Stimulated activated CD8-positive, alpha-beta memory T cell treated with anti-CD3 and anti-CD28 coated beads, Interleukin-2, amount 100 ng/mL, for 1 hour (primary cell): ENCODE measurements at places on chromosomes 7 and 10.

DNA sequence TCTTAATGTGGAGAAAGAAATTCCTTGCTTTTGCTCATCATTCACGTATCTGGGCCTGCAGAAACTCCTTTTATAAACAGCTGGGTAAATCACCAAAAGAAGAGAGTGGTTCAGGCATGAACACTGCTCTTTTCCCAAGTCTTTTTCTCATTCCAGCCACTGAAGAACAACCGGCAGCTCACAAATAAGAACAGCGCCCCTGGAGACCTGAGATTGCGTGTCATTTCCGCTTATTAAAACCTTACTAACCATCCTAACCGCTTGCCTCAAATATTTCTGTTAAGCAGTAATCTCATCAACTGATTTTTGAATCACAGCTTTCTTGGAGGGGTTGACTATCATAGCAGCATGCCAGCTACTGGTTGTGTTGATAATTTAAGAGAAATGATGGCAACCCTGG, 213.0 kb upstream of the PLXNA4 start:
- DNase-seq = no peak

GRCh38 chr10:96073722-96074121, 30.3 kb downstream of the CCNJ start:
- DNase-seq = no peak

- no peak for DNase-seq
These were observed 60.4 kb downstream of the ADD3 start for GRCh38 chr10:110067960-110068770.

- no peak for DNase-seq
These were observed 223.9 kb upstream of the PPP2R2D start for GRCh38 chr10:131676800-131677421.

GRCh38 chr10:69650589-69651261, 20.7 kb downstream of the FAM241B start:
- no peak for DNase-seq

GRCh38 chr7:33529070-33529469, 376.3 kb upstream of the BMPER start:
- no peak for DNase-seq

DNA sequence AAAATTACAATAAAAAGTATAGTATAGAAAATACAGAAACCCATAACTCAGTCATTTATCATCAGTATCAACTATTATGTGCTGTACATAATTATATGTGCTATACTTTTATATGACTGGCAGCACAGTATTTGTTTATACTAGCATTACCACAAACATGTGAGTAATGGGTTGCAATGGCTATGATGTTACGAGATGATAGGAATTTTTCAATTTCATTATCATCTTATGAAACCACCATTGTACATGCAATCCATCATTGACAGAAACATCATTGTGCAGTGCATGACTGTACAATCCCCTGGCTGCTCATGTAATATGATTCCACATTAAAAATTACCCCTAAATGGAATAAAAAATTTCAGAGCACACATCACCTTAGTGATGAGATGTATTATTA, 55.7 kb upstream of the TMEM229A start:
- DNase-seq = no peak

DNA sequence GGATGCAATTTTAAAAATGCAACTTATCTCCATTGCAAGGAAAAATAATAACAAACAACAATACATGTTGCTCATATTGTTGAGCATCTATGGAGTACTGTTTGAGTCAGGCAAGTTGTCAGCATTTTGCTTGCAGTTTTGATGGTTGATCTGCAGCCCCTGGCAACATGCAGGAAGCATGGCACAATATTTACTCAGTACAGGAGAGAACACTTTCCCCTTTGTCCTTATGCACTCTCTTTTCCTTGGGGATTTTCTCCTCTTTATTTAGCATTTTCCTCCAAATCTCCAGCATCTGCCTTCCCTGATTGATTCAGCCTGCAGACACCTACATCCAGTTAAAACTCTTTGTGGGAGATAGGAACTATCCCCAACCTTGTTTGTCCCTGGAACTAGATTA, 620.5 kb upstream of the LRRN3 start:
- no peak for DNase-seq

DNA sequence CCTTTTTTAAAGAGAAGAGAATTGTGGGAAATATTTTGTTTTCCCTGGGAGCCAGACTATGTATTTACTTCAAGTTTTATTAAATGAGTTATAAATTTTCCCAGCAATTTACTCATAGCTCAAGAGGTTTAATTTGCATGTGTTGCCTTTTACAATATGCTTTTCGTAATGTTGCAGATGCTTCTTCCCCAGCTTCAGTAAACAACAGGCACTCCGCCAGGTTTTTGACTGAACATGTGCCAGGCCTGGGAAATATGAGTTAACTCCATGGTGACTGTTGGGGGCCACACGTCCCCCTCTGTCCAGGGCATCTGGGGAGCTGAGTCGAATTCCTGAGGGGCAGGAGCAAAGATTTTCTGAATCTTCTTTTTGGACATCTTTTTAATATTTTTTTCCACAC, 545.7 kb downstream of the LRMDA start:
- DNase-seq = no peak

- no peak for DNase-seq
These were observed 6.9 kb upstream of the ZNF485 start for GRCh38 chr10:43599333-43599732.

GRCh38 chr10:36574207-36574606, 551.2 kb upstream of the ANKRD30A start:
- DNase-seq = no peak

GRCh38 chr10:66714741-66715140, 211.1 kb upstream of the LRRTM3 start:
- DNase-seq = no peak

DNA sequence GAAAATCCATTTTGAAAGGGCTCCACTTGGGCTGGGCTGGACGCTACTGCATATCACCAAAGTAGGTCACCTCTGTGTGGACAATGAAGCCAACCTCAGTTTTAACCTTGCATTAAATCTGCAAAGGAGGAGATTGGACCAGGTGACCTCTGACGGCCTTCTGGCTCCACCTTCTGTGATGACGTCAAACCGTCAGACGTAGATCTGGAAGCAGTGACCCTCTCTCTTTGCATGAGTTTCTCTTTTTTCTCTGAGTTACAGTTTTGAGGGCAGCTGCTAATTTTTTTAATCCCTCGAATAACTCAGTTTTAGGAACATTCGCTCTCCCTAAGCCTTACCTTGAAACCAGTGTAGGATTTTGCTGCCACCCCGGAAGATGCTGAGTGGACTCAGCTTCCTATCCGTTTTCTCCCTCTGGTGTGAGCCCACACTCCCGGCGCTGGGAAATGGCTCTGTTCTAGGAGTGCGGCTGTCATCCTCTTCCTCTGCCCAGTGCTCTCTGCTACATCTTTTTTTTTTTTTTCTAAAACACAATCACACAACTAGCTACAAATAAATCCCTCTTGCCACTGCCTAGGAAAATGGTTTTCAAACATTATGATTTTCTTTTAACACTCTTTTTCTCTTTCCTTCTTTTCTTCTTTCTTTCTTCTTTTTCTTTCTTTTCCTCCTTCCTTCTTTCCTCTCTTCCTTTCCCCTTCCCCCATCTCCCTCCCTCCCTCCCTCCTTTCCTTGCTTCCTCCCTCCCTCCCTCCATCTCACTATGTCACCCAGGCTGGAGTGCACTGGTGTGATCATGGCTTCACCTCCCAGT, 27.7 kb upstream of the NMT2 start:
- no peak for DNase-seq

- no peak for DNase-seq
These were observed 336.0 kb downstream of the GLRX3 start for GRCh38 chr10:130472236-130472635.

GRCh38 chr10:119778776-119779445, 53.1 kb downstream of the INPP5F start:
- DNase-seq = no peak

GRCh38 chr7:123824754-123825067, 20.3 kb upstream of the HYAL4 start:
- DNase-seq = no peak

GRCh38 chr10:79274279-79275104, 72.8 kb upstream of the PPIF start:
- no peak for DNase-seq

- no peak for DNase-seq
These were observed 716 bp downstream of the OGA start for GRCh38 chr10:101817337-101818118.

DNA sequence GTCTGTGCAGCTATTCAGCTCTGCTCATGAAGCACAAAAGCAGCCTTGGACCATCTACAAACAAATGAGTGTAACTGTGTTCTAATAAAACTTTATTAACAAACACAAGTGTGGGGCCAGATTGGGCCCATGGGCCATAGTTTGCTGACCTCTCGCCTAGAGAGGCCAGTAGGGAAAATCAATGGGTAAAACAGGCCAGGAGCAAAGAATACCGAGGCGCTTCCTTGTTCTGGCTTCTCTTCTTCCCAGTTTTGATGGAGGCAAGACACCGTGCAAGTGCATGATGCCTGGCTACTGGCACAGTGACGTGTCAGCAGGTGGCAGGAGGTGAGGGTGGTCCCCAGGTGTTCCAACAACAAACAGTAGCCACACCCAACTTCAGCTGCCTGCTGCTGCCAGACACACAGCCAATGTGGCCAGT, 94.3 kb upstream of the SDK1 start:
- no peak for DNase-seq

- no peak for DNase-seq
These were observed 225.4 kb downstream of the DKK1 start for GRCh38 chr10:52539463-52539862.

DNA sequence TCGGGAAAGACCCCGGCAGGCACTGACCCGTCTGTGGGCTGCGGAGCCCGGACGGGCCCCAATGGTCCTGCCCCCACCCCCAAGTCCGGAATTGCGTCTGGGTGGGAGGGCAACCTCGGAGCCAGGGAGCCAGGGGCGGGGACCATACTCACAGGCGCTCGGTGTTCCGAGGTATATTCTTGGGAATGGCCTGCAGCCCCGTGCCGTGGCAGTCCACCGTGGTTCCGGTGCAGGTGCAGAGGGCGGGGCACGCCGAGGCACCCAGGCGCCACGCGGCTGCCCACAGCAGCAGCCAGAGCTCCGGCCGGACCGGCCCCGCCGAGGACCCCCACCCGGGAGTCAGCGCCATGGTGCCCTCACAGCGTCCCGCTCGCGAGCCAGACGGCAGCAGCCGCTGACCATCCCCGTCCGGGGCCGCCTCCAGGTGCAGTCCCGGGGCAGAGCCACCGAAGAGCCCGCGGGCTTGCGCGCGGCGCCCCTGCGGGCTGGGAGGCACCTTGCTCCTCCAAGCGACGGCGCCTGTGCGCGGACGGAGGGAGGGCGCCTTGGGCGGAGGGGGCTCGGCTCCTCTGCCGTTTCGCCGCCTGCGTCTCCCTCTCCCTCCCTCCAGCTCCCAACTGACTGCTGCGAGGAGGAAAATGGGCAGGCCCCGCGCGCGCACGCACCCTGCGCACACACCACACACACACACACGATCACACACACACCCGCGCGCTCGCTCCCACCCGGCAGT, at the start of gene SLIT1:
Gene SLIT1 (minus strand): TSS at position 634 of the 733 bp plus-strand sequence. CDS start 285 bp downstream, at position 349.
- no peak for DNase-seq

GRCh38 chr10:98361131-98362025, 53.6 kb downstream of the PYROXD2 start:
- no peak for DNase-seq

DNA sequence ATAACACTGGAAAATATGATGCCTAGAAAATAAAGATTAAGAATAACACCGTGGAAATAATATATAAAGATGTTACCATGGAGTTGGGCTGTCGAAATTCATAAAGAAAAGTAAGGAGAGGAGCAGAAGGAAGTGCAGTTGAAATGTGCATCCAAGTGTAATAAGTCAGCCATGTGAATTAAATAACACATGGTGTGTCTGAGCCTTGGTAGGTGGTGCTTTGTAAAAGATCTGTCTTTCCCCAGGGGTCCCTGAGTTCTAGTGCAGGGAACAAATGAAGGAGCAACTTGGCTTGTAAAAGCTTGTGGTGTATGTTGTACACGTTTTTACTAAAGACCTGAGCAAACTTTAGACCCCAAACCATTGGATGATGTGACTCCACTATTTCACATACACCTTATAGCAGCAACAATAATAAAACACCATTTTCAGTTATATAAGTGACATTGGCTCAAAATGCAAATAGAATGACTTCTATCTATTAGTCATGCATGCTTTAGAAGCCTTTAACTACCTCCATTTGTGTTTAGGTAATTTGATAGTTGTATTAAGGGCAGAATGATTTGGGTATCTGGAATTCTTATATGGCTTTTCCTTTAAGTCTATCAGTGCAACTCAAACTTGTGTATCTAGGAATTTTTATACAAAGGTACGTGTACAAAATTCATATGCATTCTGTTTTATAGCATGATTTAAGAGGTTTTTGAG, 11.3 kb downstream of the STARD3NL start:
- DNase-seq = no peak

DNA sequence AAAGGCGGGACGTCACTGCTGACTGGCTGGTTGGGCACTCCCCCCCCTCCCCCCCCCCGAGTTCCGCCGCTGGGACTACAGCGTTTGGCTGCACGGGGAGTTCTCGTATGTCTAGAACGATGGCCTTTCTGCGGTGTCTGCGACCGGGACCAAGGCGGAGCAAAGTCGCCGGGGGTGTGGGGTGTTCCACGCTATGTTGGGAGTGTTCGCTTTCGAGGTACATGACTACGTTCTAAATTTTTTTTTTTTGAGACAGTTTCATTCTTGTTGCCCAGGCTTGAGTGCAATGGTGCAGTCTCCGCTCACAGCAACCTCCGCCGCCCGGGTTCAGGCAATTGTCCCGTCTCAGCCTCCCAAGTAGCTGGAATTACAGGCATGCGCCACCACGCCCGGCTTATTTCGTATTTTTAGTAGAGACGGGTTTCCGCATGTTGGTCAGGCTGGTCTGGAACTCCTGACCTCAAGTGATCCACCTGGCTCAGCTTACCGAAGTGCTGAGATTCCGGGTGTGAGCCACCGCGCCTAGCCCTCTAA, 573 bp upstream of the IDI1 start:
- no peak for DNase-seq

- DNase-seq = no peak
These were observed 116.3 kb downstream of the CUX1 start for GRCh38 chr7:101933688-101934121.

GRCh38 chr10:14727465-14727864, 47.2 kb downstream of the FAM107B start:
- DNase-seq = no peak

DNA sequence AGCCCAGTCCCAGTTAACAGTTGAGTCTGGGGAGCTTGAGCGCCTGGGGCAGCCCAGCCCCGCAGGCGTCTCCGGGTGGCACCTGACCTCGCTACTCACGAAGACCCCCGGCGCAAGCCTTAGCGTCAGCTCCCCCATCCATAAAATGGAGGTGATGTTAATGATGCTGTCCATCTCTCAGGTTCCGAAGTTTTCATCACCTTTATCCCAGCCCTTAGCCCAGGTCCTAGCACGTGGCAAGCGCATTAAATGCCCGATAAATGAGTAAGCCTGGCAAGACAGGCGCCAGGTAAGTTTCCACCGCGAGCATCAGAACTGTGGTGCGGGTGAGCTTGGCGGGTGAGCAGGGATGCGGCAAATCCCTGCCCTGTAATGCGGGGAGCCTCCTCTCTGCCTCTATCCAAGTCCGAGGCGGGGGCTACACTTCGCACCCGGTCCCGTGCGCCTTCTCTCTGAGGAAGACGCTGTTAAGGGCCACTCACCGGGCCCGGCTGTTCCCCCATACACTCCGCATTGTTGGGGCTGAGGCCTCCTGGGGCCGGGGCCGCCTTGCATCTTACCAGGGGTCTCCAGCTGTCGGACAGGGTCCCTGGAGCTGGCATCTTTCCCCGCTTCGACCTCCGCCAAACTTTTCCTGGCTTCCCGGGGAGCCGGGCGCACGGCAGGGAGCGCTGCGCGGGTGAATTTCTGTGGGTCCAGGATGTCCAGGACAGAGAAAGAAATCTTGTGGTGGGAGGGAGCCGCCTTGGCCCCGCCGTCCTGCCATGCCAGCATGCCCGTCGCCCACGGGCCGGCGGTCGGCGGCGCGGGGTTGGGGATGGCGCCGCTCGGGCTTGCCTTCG, 444 bp downstream of the NKX1-2 start:
- DNase-seq = no peak
